ENCODE measurements at places on chromosomes 5 and 9. TPM values are rescaled to one million over a fixed set of nuclear protein-coding genes. Genes with fewer than 3 reads are reported as not detected.

IFNA13 gene
- not detected for total RNA-seq

XPA gene
- total RNA-seq = 12.5 TPM

GRCh38 chr5:130528474-130528873 is 624.2 kb downstream of the CHSY3 start:
- no peak overlapping the region for H3K4me3 ChIP-seq
- H3K27me3 ChIP-seq = no peaks in the 10 kb centered on the region
- DNase-seq = no peak
- H3K4me1 ChIP-seq = no peaks in the 10 kb centered on the region

DNA sequence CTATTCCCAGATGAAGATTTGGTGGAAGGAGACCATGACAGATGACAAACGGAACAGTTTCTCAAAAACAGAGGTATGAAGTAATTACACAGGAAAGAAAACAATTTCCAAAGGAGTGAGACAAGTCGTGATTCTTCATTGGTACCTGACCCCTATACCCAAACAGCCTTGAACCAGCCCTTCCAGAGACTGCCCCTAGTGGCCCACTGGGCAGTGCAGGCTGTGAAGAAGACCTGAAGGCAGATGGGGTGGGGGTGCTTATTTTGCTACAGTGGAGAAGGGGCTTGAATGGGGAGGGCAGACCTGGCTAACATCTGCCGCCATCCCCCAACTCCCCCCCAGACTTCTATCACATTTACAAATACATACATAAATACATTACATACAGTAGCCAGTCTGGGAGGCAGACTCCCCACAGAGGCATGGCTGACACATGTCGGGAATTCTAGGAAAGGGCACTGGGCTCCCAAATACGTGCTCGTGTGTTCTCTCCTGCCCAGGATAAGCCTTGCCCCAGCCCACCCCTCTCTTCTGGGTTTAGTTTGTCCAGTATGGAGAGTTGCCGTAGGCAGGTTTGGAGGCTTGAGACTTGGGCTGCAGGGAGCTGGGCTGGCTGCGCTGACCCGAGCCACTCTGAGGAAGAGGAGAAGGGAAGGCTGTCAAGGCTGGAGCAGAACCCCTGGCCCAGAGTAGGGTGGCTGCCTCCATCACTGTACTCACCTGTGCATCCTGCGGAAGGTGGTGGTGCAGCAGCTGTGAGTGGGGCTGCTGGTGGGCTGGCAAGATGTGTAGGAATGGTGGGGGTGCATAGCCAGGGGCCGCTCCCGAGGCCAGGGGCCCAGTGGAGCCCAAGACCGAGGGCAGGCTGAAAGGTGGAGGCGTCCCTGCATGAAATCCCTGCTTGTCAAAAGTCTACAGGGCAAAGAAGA is 105.3 kb downstream of the UBE2R2 start:
- peaks cover 20% of the 10 kb centered on the region for H3K36me3 ChIP-seq
- H3K4me3 ChIP-seq = no peak overlapping the region
- no peak overlapping the region for H3K27ac ChIP-seq
- no peak for DNase-seq
- H3K4me1 ChIP-seq = peaks cover 6% of the 10 kb centered on the region
- no peaks in the 10 kb centered on the region for H3K27me3 ChIP-seq
